ENCODE measurements at places on chromosomes 16 and 17.

DNA sequence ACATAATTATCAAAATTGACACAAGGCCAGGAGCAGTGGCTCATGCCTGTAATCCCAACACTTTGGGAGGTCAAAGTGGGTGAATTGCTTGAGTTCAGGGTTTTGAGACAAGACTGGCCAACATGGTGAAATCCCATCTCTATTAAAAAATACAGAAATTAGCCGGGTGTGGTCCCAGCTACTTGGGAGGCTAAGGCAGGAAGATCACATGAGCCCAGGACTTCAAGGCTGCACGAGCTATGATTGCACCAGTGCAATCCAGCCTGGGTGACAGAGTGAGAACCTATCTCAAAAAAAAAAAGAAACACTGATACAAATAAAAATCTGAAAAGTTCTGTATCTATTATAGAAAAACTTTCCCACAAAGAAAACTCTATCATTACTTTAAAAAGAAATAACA lies 15.5 kb downstream of the MYH10 start:
- DNase-seq, result no peak

DNA sequence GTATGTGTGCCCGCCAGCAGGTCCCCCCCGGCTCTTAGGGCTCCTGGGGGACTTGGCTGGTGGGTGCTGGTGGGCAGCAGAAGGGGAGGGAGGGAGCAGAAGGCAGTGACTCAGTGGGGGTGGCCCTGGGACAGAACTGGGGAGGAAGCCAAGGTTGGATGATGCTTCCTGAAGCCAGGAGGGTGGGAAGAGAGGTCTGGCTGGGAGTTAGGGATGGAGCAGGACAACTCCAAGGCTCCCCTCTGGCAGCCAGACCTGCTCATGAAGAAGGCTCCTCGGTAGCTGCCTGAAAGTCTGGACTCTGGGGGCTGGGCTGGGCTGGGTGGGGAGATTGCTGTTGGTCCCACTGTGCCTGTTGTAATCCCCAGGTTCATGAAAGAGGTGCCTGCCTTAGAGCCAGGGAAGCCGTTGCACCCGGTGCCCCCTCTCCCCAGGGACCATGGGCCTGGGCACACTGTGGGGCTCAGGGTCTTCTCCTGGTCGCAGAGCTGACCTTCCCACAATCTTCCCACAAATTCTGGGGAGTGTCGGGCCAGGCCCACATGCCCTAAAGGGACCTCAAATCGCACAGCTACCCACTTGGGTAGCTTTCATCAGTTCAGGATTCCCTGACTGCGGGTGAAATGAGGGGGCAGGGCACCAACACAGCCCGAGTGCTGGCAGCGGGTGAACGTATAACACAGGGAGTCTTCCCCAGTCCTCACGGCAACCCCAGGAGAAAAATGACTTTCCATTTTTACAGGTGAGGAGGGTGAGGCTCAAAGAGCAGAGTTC lies 1.1 kb upstream of the PLEKHG4 start:
- DNase-seq, result no peak

GRCh38 chr17:29458066-29458465 lies 67.9 kb downstream of the TAOK1 start:
- DNase-seq, result no peak

DNA sequence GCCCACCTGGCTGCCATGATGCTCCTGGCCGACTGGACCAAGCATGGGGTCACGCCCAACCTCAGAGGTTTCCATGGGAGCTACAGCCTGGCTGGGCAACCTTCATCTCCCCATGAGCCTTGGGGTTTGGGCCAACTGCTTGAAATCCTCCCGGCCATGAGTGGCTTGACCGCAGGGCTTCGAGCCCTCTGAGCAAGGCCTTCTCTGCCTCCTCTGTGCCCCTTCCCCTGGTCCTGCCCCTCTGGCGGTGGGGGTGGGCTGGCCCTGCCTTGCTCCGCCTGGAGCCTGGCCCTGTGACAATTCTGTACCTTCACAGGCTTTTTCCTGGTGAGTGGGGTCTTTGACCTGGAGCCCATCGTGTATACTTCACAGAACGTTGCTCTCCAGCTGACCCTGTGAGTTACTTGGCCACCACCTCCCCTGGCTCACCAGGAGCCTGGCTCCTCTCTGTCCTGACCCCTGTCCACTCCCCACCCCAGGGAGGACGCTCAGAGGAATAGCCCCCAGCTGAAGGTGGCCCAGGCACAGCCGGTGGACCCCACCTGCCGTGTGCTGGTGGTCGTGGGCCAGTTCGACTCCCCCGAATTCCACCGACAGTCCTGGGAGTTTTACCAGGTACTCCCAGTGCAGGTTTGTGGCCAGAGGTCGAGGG lies 8.8 kb upstream of the BIRC5 start:
- DNase-seq, result no peak

GRCh38 chr17:28854457-28855335 lies at the start of gene ERAL1:
Gene ERAL1 (plus strand): TSS chr17:28855016. CDS start chr17:28855035, 19 bp downstream.
- peak; percentile 74 for DNase-seq

DNA sequence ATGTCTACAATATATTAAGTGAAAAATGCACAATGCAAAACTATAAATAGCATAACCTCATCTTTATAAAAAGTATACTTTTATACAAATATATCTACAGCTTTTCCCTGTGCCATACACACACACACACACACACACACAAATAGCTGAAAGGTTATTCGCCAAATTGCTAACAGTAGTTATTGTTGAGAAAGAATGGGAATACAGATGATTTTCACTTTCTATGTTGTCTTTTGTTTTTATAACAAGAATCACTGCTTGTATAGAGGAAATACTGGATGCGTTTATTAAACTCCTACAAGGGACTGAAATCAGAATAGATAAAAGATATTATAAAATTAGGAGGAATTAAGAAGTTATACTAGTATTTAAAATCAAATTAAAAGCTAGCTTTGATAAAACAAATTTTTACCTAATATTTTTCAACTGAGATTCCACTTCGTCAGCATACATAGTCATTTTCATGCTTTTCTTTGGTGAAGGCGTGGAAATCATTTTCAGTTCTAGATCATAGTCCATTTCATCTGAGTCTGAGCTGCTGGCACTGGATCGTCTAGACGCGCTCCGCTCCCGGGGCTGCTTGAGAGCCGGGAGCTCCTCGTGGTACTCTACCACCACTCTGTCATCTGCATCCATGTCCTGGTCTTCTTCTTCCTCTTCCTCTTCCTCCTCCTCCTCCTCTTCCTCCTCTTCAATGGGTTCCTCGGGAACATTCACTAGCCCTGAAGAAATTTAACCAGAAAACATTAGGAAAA lies 17.0 kb upstream of the ITGAE start:
- DNase-seq, result no peak

DNA sequence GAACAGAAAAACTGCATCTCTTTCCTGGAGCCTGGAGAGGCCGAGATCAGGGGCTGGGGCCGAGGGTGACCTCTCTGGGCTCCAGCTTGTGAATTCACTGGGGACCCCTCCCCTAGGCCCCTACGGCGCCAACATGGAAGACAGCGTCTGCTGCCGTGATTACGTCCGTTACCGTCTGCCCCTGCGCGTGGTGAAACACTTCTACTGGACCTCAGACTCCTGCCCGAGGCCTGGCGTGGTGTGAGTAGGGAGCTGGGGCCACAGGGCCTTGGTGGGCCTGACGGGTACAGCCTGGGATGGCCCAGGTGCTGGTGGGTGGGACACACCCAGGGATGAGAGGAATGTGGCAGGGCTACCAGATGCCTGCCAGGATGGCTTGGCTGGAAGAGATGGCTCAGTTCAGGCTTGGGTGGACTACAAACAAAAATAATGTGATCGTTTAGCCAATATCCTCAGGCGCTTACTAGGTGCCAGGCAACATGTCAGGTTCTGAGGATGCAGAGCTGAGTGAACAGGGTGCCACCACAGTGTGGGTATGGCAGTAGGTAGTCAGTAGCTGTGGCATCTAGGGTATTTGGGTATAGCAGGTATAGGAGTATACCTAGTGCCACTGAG lies 1.8 kb downstream of the CCL22 start:
- no peak for DNase-seq

DNA sequence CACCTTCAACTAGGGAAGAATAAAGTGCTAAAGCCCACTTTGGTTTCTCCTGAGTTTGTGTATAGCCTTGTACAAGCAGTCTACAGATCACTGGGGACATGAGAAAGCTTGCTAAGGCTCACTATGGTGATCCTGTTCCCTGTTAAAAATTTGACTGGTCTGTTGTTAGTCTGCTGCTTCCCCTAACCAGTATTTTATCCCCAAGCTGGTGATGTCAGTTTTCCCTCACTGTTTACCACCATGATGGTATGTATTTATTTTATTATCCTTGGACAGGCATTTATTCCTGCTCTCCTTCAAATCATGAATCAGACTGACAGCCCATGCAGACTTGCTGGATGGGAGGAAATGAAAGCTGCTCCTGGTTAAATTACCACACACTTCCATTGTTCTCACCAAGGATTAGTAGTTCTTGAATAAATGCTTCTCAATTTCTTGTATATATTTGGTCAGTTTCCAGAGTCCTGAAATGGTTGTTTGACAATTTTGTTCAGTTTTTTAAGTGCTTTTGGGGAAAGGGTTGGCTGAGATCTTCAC lies 99.6 kb downstream of the CA4 start:
- DNase-seq, result no peak

DNA sequence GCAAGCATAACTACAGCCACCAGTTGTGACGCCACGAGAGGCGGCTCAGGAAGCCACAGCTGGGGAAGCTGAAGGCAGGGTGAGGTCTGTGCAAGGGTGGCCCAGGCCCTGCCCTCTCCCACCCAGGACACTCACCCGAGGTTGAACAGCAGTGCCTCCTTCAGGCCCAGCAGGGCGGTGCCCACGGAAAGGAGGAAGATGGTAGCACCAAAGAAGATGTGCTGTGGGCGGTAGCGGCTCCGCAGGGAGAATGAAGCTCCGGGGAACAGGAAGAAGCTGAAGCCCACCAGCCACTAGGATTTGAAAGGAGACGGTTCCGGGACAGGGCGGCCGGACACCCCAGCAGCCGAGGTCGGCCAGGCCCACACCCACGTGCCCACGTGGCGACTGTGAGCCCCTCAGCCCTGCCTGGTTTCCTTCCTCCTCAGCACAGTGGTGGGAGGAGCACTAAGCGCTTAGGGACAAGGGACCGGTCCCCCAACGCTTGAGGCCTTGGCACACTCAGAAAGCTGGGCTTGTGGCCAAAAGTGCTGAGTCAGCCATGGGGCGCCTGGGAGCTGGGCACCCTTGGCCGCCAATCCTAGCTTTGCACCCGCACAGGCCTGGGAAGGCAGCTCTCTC lies 11.0 kb downstream of the CYB561 start:
- peak; percentile 62 for DNase-seq

DNA sequence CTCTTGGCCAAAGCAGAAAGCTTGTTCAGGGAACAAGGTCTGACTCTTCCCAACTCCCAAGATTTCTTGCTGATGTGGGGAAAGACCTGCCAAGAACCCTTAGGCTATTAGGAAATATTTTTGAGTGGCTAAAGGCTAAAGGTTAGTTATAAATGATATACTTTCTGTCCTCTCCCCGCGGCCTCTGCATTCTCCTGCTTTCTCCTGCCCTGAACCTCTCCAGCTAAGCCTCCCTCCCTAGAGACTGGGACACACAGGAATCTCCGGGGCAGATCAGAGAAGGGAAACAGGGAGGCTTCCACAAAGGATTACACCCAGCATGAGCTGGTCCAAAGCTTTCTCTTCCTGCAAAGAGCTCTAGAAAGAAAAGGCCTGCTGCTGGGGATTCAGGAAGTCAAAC lies 2.3 kb downstream of the SLC43A2 start:
- no peak for DNase-seq

GRCh38 chr17:48816774-48817590 lies at the start of gene TTLL6:
Gene TTLL6 (minus strand): TSS chr17:48817229. CDS start chr17:48817072, 157 bp downstream.
- DNase-seq, result peak; percentile 94
